ENCODE measurements at places on chromosomes 12 and 14. TPM values are rescaled to one million over a fixed set of nuclear protein-coding genes. Genes with fewer than 3 reads are reported as not detected.

KITLG gene
- 9.0 TPM for total RNA-seq

CCDC197 gene
- total RNA-seq, result 0.74 TPM

BMP4 gene
- total RNA-seq, result 7.1 TPM

P2RX2 gene
- not detected for total RNA-seq

KRT77 gene
- total RNA-seq, result not detected

KRT75 gene
- not detected for total RNA-seq

ADAM21 gene
- 0.32 TPM for total RNA-seq

PMCH gene
- not detected for total RNA-seq

CIPC gene
- 89.7 TPM for total RNA-seq

KLRG1 gene
- total RNA-seq, result 5.6 TPM

PLBD1 gene
- 24.7 TPM for total RNA-seq

PYGL gene
- total RNA-seq, result 6.6 TPM

MEG3 gene
- 20.6 TPM for total RNA-seq

PNMA1 gene
- 13.9 TPM for total RNA-seq

FOXA1 gene
- total RNA-seq, result not detected

STXBP6 gene
- 43.5 TPM for total RNA-seq

TAC3 gene
- total RNA-seq, result not detected

FAM186B gene
- 0.47 TPM for total RNA-seq

KRT80 gene
- total RNA-seq, result not detected

NDUFA12 gene
- 379 TPM for total RNA-seq

TAS2R7 gene
- total RNA-seq, result not detected

DPY19L2 gene
- 51.0 TPM for total RNA-seq

CELA1 gene
- not detected for total RNA-seq

PMEL gene
- total RNA-seq, result 0.57 TPM

GPRC5A gene
- 1.9 TPM for total RNA-seq

CCDC177 gene
- total RNA-seq, result not detected

KRT82 gene
- total RNA-seq, result not detected

ORAI1 gene
- total RNA-seq, result 10.1 TPM

IQSEC3 gene
- 1.3 TPM for total RNA-seq

LMO3 gene
- total RNA-seq, result 2.6 TPM

LRFN5 gene
- total RNA-seq, result 0.37 TPM

USP5 gene
- total RNA-seq, result 66.2 TPM

CLEC12A gene
- 4.9 TPM for total RNA-seq

CTSG gene
- total RNA-seq, result 1.4 TPM

CLMN gene
- 8.9 TPM for total RNA-seq

GLIPR1L2 gene
- total RNA-seq, result 1.3 TPM

SAMD15 gene
- 0.77 TPM for total RNA-seq

CSRP2 gene
- 54.1 TPM for total RNA-seq

RNASE7 gene
- total RNA-seq, result not detected

KRT3 gene
- not detected for total RNA-seq

FAM181A gene
- not detected for total RNA-seq

Measured in left ventricle myocardium superior (tissue), 1 donor.